Stimulated activated CD4-positive, alpha-beta T cell treated with anti-CD3 and anti-CD28 coated beads, Interleukin-4, amount 100 ng/mL, for 1 hour (primary cell): ENCODE measurements at places on chromosomes 4 and X.
A peak's percentile ranks its signal among the peaks of the same experiment; 100 is the strongest.

- DNase-seq, result no peak
These were observed 281.7 kb downstream of the UNC5C start for GRCh38 chr4:95267081-95267480.

- DNase-seq, result no peak
These were observed 1.4 kb upstream of the GPR173 start for GRCh38 chrX:53047228-53047627.

GRCh38 chr4:89338206-89338605 lies 30.6 kb upstream of the GPRIN3 start:
- DNase-seq, result no peak

- DNase-seq, result no peak
These were observed 320.4 kb upstream of the BOD1L1 start for GRCh38 chr4:13947921-13948320.

- DNase-seq, result no peak
These were observed 521.9 kb downstream of the FAT4 start for GRCh38 chr4:125836597-125837195.

DNA sequence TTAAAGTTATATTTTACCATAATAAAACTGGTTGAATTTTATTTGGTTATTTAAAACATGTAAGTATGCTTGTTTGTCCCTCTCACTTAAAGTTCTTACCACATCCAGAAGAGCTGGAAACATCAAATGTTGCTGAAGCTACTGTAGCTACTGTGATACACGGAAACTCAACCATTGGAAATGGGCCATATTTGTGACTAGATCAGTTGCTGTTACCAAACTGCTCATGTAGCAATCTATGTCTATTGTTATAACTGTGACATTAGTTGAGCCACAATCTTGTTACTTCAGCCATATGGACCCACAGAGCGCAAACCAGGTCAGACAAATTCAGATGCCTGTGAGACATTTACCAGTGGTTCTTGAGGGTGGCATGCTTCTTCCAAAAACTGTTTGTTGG lies 41.6 kb downstream of the NDNF start:
- no peak for DNase-seq

- peak; percentile 26 for DNase-seq
These were observed 1.1 kb upstream of the CHST7 start for GRCh38 chrX:46572340-46572936.

GRCh38 chr4:16122784-16123183 lies 39.0 kb upstream of the PROM1 start:
- peak; percentile 11 for DNase-seq

DNA sequence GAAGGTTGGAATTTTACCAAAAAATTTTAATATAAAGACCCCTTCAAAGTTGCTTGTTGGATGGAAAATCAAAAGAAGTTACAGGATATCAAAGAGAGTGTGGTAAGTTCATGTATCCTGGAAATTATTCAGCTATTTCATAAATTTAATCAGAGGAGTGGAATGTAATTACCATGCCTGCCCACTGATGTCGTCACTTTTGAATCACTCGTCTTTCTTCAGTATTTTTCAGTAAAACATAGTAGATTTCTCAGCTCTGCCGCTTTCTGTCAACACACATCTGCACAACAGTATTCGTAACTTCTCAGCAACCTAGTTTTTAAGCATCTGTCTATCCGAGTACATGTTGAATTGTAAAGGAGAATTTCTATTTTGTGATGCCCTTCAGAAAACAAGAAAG lies 2163.0 kb upstream of the AGA start:
- no peak for DNase-seq

DNA sequence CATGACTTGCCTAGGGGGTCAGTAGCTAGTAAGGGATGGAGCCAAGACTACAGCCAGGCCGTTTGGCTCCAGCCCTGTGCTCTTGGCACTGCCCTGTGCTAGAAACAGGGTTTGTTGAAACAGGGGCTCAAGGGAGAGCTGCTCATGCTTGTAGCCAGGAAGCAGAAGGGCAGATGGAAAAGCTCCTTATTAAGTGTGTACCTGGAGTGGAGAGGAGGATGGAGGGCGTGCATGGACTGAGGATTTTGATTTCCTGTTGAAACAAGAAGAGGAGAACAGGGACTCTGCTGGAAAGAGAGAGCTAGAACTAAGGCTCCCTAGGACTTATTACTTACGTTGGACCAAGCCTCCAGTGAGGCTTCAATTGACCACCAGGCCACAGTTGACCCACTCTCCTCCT lies 363.0 kb downstream of the MID1IP1 start:
- DNase-seq, result no peak
